Progenitor cell of endocrine pancreas (in vitro differentiated cells): ENCODE measurements at places on chromosomes 3 and 15.
A peak's percentile ranks its signal among the peaks of the same experiment; 100 is the strongest.

DNA sequence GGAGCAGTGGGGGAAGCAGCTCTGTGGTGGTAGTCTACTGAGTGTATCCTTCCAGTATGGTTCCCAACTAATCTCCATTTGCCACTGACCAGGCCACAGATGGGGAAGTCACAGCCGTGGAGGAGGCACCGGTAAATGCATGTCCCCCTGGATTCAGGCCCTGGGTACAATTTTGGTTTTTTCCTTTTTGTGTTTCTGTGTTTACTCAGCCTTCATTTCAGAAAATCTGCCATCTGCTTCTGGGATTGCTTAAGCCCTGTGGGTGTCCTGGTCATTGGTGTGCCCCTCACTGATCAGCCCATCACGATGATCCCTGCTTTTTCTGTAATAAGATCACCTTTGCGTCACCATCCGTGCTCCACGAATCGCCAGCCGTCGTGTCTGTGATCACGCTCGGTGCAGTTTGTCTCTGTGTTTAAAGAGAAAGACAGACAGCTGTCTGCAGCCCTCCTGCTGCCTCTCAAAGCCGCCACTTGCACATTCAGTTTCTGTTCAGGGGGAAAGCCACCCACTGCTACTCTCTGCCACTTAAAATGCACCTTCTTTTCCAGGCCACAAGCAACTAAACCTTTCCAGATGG is 68.9 kb downstream of the DNASE1L3 start:
- DNase-seq: no peak

DNA sequence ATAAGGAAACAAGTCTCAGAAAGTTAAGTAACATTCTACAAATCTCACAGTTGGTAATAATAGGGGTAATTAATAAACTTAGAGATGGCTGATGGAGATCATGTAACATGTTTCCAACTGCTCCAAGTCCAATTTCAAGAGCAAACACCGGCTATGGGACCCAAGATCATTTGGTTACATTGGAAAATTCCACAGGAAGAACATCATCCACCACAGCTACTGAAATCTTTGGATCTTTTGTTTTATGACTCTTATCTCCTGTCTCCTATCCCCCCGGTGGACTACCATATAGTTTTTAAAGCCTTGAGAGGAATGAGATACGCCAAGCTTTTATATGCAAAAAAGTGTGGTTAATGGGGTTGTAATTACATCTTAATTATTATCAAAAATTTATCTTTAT is 216.1 kb downstream of the WNT5A start:
- DNase-seq: no peak

DNA sequence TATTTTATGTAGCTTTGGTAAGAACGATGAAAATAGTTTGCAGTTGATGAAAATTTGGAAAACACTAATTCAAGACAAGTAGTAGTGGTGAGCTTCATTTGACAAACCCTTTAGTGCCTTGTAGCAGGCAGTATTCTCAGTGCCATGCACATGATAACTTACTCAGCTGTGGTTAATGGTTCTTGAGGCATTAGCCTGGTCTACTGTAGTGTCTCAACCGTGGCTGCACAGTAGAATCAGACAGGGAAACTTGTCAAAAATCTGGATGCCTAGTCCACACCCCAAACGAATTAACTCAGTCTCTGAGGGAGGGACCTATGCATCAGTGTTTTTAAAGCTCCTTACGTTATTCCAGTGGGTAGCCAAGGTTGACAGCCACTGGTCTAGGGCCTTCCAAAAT is 45.4 kb downstream of the PSMD6 start:
- no peak for DNase-seq

GRCh38 chr3:77449459-77450350 is 409.8 kb downstream of the ROBO2 start:
- no peak for DNase-seq

DNA sequence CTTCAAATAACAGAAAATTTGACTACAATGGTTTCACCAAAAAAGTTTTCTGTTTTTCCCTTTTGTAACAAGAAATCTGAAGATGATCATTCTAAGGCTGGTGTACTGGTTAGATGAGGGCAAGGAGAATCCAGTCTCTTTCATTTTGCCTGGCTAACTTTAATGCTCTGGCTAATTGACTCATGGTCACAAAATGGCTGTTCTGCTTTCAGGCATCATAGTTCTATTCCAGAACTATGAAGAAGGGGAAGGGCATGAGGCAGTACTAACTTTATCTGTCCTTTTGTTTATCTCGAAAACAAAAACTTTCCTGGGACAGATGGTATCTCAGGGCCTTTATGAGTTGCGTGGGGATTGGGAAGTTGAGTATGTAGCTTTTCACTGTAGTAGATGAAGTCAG is 50.4 kb downstream of the SLC25A26 start:
- DNase-seq: no peak

GRCh38 chr15:41125931-41126642 is 10.0 kb upstream of the INO80 start:
- no peak for DNase-seq

DNA sequence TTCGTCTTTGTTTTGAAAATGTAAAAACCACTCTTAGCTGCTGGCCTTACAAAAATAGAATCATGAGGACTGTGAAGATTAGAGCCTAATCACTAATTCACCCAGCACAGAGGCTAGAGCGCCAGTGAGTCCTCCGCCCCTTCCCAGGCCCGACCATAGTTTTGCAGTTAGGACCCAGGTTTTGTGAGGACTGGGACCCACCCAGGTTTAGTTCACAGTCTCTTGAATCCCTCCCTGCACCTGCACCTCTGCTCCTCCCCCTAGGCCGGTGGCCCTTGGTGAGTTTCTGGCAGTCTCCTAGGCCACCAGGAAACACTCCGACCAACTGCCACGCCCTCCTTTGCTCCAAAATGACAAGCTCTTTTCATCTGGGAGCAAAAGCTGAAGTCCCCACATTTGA is 136.0 kb upstream of the CCDC54 start:
- DNase-seq: no peak

GRCh38 chr3:126064627-126065258 is 19.2 kb downstream of the SLC41A3 start:
- DNase-seq: no peak

GRCh38 chr3:27714146-27714526 is 8.0 kb downstream of the EOMES start:
- DNase-seq: no peak

GRCh38 chr3:138068579-138069174 is 46.7 kb downstream of the DZIP1L start:
- peak; percentile 77 for DNase-seq

GRCh38 chr15:64807051-64807749 is 18.2 kb downstream of the PIF1 start:
- no peak for DNase-seq

- DNase-seq: no peak
Measured at GRCh38 chr15:33055962-33056361, 138.6 kb downstream of the FMN1 start.

GRCh38 chr15:43238671-43239131 is 17.9 kb upstream of the EPB42 start:
- DNase-seq: no peak

GRCh38 chr3:155321418-155321817 is 27.9 kb upstream of the STRIT1 start:
- DNase-seq: no peak

DNA sequence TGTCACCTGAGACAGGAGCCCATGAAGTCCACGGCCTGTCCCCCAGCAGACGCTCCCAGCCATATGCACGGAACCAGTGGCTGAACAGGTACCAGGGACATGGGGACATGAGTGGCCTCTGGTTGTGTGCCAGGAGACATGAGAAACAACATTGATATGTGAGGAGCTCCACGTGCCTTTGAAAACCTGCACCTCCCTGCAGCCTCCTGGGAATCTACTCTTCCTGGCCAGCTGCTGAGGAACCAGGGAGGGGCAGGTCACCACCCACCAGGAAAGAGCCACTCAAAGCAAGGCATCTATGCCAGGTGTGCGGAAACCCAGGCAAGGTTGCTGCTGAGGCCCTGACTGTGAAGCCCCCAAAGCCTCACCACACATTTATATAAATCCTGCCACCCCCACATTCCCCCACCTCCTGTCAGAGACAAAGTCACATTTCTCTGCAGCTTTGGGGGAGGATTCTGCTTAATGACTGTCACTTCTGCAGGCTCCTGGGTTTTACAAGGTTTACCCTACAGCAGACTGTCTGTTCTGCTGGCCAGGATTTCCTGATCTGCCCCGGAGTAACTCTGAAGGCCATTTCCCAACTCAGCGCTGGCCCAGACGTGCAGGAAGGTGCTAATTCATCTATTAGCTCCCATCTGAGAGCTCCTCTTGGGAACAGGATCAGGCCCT is 110.8 kb downstream of the ADCY5 start:
- DNase-seq: no peak

- DNase-seq: no peak
Measured at GRCh38 chr3:65048151-65048550, 360.4 kb upstream of the ADAMTS9 start.

DNA sequence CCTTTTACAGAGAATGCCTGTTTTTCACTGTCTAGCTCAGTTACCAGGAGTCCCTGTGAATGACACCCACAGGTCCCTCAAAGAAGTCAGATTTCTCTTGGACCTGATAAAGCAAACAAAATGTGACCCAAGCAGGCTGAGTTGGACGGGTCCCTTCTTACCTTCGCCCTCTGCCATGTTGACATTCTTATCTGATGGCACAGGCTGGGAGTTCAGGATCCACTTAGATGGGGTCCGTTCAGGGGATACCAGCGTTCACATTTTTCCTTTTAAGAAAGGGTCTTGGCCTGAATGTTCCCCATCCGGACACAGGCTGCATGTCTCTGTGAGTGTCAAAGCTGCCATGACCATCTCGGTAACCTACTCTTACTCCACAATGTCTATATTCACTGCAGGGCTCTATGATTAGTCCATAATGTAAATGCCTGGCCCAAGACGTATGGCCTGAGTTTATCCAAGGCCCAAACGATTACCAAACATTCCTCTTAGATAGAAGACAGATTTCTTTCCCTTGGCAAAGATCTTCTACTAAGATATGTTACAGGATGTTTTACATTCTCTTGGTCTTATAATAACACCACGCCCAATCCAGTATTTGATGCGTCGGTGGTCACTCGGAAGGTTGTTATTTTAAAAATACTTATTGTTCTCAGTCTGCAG is 179.1 kb downstream of the THSD4 start:
- DNase-seq: no peak

- no peak for DNase-seq
Measured at GRCh38 chr3:25663347-25663868, 1.3 kb downstream of the TOP2B start.

DNA sequence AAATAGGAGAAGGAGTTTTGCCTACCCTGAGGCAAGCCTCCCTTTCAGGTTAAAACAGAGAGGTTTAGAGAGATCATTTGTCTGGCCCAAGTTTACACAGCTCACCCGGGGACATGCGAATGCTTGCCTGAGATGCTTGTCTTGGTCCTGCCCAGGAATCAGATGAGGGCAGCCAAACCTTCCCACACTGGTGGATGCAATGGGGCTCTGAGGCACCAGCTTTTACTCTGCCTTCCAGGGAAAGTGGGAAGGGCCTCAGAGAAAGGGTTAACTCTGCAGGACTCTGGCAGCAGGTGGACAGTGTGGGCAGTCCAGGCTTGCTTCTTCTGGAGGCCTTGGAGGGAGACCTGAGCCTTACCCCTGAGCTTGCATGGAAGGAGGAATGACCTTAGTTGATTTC is 90.0 kb downstream of the LRRK1 start:
- no peak for DNase-seq

DNA sequence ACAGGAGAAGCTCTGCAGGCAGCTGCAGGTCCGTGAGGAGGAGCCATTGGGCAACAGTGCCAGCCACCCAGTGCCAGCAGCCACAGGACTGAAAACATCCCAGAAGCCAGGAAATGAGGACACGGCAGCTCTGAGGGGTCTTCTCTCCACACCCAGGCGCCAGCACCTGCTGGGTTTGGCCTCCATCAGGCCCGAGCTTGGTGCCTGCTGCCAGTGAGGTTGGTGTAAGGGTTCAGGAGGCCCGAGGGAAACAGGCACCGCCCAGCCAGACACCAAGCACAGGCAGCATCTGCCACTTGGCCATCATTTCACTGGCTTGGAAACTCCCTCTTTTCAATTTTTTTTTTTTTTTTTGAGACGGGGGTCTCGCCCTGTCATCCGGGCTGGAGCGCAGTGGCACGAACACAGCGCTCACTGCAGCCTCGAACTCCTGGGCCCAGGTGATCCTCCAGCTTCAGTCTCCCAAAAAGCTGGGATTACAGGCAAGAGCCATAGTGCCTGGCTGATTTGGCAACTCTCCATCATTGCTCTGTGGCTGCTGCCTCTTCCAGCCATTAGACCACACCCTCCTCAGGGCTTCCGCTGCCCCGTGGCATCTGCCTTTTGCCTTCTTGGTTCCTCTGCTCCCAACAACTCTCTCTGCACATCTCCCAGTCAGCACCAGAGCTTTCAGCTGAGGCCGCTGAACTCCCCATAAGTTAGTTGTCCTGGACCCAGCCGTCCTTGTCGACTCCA is 1.5 kb upstream of the ITIH3 start:
- DNase-seq: no peak
